ENCODE measurements at places on chromosomes 2 and 18.

- DNase-seq = peak; percentile 32
Observed at GRCh38 chr2:112795774-112796173, 11.5 kb upstream of the IL1A start.

DNA sequence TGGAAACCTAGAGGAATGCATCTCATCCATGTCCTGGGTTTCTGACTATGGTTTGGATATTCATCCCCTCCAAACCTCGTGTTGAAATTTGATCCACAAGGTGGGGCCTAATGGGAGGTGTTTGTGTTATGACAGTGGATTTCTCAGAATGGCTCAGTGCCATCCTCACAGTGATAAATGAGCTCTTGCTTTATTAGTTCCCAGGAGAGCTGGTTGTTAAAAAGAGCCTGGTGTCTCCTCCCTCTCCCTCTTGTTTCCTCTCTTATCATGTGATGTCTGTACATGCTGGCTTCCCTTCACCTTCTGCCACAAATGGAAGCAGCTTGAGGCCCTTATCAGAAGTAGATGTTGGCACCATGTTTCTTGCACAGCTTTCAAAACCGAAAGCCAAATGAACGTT lies 424.3 kb downstream of the DCC start:
- DNase-seq = no peak

GRCh38 chr2:142426064-142426463 lies 295.2 kb upstream of the LRP1B start:
- DNase-seq = no peak

- no peak for DNase-seq
Observed at GRCh38 chr2:171735991-171736710, 48.9 kb downstream of the DYNC1I2 start.

DNA sequence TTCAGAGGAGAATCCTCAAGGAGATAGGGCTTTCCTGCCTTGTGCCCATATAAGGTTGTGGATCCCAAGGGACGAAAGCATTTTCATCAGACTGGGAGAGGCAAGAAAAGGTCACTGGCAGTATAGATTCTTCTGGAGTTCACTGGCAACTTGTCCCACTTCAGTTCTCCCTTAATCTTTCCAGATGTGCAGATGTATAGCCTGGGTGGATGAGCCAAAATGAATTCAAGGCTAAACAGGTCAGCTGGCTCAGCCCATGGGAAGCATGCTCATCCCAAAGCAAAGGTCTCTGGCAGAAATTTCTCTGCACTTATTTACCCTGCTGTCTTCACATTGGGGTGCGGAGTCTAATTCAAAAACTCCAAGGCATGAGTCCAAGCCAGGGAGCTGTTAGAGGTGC lies 148.9 kb upstream of the TNP1 start:
- no peak for DNase-seq

- no peak for DNase-seq
Observed at GRCh38 chr2:45567288-45567963, 43.6 kb downstream of the SRBD1 start.

GRCh38 chr2:110755491-110756078 lies 23.2 kb downstream of the ACOXL start:
- DNase-seq = no peak

DNA sequence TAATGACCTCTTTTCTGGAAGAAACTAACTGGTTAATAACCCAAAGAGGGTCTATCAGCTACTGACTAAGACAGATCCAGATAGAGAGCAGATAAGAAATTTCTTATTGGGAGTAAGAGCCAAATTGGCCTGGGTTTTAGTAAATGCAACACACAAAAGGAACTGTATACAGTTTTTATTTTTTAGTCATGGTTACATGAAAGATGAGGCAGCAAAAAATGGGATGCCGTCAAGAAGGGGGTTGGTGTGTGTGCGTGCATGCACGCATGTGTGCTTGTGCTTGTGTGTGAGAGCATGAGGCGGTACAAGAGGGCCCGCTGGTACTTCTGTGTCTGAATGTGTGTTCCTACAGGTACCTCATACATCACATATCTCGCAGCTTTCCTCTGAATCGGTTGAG lies 466.2 kb upstream of the HNRNPA3 start:
- DNase-seq = no peak

DNA sequence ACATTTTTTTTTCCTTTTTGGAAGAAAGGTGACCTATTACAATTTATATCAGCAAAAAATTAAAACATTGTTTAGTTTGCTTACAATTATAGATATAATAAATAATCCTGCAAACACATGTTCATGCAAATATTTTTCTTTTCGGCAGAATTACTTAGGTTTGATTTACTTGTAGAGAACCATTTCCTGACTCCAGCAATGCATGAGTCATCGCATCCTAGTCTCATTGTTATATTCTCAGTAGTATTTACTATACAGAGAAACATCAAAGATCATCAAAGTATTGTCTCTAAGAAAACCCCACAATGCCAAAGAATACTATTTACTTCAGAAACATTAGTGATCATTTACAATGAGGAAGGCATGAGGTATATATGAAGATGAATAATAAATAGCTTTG lies 40.4 kb upstream of the MTIF2 start:
- no peak for DNase-seq

DNA sequence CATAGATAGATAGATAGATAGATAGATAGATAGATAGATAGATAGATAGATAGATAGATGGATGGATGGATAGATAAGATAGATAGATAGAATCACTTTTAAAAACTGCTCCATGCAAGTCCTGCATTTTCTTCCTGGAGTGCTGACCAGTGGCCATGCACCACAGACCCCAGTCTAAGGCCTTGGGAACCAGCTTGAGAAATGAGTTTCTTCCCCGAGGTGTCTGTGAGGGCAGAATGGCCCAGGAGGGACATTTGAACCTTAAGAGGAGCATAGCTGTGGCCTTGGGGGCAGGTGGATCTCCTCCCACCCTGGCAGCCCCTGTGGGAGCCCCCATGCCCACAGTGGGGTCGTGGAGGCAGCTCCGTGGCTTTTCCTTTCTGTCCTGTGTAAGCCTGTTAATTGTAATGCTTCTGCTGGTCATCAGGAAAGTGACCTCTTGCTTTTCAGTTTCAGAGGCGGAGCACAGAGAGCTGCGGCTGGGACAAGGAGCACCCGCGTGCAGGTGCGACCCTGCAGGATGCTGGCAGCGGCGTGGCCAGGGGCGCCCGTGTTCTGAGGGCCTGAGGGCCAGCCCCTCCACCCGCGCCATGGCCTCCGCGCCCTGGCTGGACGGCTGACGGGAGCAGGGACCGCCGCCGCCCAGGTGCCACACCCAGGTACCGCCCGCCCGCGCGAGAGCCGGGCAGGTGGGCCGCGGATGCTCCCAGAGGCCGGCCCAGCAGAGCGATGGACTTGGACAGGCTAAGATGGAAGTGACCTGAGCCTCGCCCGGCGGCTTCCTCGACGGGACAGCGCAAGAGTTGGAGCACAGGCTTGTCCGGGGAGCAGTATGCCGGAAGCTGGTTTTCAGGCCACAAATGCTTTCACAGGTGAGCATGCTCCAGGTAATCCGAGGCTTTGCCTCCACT lies 168.6 kb downstream of the LDLRAD4 start:
- DNase-seq = no peak

DNA sequence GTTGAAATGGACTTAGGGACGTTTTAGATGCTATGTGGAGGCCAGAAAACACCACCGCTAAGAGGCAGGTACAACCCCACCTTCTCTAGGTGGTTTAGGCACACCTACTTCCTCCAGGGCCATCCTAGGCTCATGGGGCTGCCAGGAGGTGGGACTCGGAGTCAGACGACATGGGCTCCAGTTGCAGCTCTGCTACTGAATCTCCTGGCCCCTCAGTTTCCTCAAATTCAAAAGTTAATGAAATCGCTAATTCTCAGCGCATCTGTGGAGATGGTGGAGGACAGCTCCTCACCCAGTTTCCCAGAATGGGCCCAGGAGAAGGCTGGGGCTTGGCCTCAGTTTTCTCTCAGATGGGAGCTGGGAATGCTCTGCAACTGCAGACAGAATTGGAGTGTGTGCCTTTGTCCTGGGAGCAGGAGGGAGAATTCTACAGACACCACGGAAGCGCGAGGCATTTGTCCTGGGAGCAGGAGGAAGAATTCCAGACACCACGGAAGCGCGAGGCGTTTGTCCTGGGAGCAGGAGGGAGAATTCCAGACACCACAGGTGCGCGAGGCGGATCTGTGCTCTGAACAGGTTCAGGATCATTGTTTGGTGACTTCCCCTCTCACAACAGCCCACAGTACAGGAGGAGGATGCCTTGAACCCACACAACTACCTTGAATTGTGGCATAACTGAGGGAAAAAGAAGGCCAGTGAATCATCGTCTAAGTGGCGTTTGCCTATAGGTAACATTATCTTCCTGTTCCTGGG lies 103.7 kb upstream of the PXDN start:
- no peak for DNase-seq

DNA sequence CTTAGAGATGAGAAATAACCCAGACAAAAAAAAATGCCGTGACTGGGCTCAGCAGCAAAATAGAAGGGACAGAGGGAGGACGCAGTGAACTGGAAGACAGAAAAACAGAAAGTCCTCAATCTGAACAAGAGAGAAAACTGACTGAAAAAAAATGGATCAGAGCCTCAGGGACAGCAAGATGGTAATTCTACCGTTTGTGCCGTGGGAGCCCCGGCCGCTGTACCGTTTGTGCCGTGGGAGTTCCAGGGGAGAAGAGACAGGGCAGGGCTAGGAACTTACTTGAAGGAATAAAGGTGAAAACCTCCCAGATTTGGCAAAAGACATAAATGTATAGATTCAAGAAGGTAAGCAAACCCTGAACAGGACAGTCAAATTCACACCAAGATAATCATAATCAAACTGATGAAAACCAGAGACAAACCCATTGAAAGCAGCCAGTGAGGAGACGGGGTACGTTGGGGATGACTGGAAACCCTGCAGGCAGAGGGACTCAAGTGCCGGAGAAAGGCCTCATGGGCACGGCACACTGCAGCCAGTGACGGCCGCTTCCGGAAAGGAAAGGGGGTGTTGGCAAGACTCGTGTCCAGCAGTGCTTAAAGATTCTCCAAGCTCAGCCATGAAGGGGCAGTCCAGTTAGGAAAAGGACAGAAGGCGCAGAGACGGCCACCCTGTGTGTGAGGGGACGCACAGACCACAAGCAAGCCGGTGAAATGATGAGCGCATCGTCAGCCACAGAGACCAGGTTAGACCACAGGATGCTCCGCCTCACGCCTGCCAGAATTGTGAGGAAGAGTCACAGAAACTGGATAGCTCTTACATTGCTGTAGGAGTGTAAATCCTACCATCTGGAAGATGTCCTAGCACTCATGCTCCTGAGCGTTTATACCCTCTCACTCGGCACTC lies 40.0 kb upstream of the NFATC1 start:
- DNase-seq = no peak

DNA sequence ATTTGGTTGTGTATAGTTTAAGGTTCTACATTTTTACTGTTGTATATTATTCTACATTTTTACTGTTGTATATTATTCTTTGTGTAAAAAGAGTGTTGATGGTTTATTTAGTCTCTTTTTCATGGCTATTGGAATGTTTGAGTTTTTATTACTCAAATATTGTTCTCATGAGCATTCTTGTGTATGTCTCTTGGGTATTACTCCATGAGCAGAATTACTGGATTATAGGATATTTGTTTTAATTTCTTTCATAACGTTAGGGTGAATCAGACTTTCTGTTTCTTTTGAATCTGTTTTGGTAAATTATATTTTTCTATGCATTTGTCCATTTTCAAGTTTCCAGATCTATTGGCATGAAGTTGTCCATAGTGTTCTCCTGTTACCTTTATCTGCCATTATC lies 111.6 kb downstream of the DYNAP start:
- no peak for DNase-seq

DNA sequence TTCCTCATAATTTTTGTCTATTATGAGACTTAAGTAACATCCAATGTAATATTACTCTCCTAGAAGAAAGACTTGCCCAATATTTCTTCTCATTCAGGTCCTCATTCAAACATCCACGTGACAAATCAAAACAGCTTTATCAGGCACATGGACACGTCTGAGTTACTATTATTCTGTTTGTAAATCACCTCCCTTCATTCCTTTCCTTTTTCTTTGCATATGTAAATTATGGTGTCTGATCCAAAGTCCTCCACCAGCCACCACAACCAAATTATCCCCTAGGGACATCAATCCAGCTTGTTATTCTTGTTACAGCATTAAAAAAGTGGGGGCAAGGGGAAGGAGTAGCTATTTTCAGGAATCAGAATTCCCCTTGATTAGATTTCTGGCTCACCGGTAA lies 7.1 kb downstream of the TMEM163 start:
- no peak for DNase-seq

- DNase-seq = no peak
Observed at GRCh38 chr2:109171444-109172334, 42.7 kb downstream of the SH3RF3 start.
